ENCODE measurements at places on chromosomes 16 and 17. TPM values are rescaled to one million over a fixed set of nuclear protein-coding genes. Genes with fewer than 3 reads are reported as not detected.

The HCRT gene
- total RNA-seq = not detected

- DNase-seq = peak; percentile 44
These were observed 31.6 kb downstream of the HOXB1 start for GRCh38 chr17:48499248-48499647.

- no peak for DNase-seq
These were observed 81.4 kb upstream of the FOXF1 start for GRCh38 chr16:86428729-86429517.

- no peak for DNase-seq
These were observed 28.8 kb upstream of the PRKCB start for GRCh38 chr16:23807028-23807427.

All from mammary epithelial cell (primary cell).